Stimulated activated CD8-positive, alpha-beta memory T cell treated with anti-CD3 and anti-CD28 coated beads, Interleukin-15, amount 100 ng/mL, for 24 hours (primary cell): ENCODE measurements at places on chromosomes 2 and 18.

GRCh38 chr2:129242269-129242668, 737.2 kb upstream of the RAB6C start:
- DNase-seq = no peak

- DNase-seq = no peak
These were observed 1.4 kb downstream of the RFX8 start for GRCh38 chr2:101473591-101473910.

DNA sequence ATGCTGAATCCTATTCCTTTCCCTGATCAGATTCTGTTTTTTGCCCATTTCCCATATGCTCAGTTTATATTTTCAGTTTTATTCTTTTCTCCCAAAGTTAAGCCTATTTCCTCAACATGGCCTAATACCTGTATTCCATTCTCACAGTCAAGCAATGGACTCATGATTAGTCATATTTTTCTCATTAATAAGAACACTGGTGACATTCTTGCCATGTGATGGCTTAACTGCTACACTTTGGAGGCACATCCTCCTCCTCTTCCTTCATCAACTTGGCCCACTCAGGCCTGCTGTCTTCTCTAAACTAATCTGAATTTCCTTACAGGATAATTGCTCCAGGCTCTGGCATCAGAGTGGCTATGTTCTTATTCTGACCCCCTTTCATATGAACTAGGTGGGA, 679.2 kb downstream of the NYAP2 start:
- no peak for DNase-seq

DNA sequence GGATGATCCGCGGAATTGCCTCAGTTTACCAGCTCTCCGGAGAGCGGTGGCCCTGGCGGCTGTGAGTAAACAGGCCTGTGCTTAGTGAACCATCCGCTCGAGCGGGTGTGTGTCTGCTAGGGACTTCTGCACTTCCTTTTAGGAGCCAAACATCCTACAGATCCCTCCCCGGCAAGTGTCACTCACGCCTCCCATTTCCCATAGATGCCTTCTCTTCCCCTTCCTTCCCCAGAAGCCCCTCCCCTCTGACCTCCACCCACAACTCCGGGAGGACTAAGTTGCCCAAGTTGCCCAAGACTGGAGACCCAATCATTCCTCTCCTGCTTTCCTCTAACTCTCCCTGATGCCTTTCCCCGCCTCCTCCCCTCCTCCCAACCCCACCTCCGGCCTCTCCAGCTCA, 2.9 kb downstream of the C1QL2 start:
- no peak for DNase-seq

GRCh38 chr2:117057016-117057415, 757.5 kb upstream of the DDX18 start:
- DNase-seq = no peak

DNA sequence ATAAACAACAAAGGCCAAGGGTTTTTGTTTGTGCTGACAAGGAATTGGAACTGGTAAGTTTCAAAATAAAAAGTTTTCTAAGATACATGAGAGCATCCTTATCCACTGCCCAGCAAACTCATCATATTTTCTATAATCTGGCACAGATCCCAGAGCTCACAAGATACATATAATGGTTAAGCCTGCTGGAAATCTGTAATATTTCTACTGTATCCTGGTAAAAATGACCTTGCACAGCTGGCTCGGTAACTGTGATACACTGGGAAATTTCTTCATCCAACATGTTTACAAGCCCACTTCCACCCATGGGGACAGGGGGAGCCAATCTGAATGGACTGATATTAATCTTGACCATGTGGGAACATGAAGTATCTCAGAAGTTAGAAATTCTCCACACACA, 425.4 kb upstream of the MMADHC start:
- no peak for DNase-seq

DNA sequence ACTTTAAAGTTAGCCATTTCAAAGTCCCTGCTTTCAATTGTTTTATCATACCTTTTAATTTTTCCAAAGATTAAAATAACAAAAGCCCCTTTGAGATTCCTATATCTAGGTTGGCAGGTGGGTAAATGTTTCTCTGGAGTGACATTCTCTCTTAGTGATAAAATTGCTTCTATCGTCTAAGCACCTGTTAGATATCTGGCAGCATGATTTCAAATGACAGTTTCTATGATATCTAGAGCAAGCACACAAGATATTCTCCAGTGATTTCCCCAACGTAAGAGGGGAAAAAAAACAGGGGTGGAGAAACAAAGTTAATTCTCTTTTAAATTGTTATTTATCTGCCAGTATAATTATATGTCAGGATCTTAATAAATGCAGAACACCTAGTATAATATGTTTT, 610.2 kb downstream of the DSC3 start:
- DNase-seq = no peak
